Hematopoietic multipotent progenitor cell treated with erythropoietin and hydrocortisone succinate and interleukin-3 and kit ligand, for 8 days (in vitro differentiated cells): ENCODE measurements at places on chromosomes 12 and 14.

DNA sequence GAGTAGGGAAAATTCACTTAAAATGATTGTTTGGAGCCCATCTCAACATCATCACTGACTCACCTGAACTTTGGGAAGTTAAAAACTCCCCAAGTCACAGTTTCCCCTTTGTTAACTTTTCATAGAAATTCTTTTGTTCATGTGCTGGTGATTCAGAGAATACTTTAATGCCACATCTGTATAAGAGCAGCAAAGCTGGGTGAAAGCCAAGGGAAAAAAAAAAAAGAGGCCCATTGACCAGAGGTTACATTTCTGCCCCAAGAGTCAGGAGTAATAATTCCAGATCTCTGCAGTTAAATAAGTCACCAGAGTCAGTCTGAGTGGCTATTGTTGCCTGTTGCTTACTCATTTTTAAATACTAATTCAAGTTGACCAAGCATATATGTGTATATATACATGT is 136.4 kb upstream of the LGR5 start:
- no peak for DNase-seq

GRCh38 chr12:70069221-70070105 is 173.8 kb upstream of the CNOT2 start:
- no peak for DNase-seq

- no peak for DNase-seq
Observed at GRCh38 chr14:50961605-50962221, 17.4 kb upstream of the PYGL start.

- DNase-seq: no peak
Observed at GRCh38 chr14:75432411-75432810, 4.6 kb downstream of the JDP2 start.

DNA sequence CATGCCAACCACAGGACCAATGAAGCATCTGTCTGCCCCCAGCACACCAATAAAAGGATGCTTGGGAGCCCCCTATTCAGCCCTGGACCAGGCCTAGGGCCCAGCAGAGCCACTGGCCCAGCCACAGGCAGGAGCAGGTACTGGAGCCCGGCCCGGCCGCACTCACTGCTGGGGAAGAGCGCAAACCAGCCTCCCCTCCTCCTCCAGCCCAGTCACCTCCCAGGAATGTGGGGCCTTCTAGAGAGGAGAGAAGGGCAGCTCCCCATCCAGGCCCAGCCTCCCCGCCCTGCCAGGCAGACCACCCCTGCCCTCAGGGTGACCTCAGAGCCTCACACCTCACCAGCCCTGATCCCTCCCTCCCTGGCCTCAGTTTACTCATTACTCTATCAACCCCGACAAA is 56.2 kb downstream of the CCNK start:
- no peak for DNase-seq

DNA sequence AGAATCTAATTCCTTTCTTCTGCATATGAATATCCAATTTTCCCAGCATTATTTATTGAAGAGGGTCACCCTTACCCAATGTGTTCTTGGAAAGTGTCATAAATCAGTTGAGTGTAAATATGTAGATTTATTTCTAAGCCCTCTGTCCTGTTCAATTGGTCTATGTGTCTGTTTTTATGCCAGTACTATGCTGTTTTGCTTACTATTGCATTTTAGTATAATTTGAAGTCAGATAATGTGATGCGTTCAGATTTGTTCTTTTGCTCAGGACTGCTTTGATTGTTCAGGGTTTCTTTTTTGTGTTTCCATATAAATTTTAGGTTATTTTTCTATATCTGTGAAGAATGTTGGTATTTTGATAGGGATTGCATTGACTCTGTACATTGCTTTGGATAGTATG is 420.4 kb upstream of the MIS18BP1 start:
- no peak for DNase-seq

DNA sequence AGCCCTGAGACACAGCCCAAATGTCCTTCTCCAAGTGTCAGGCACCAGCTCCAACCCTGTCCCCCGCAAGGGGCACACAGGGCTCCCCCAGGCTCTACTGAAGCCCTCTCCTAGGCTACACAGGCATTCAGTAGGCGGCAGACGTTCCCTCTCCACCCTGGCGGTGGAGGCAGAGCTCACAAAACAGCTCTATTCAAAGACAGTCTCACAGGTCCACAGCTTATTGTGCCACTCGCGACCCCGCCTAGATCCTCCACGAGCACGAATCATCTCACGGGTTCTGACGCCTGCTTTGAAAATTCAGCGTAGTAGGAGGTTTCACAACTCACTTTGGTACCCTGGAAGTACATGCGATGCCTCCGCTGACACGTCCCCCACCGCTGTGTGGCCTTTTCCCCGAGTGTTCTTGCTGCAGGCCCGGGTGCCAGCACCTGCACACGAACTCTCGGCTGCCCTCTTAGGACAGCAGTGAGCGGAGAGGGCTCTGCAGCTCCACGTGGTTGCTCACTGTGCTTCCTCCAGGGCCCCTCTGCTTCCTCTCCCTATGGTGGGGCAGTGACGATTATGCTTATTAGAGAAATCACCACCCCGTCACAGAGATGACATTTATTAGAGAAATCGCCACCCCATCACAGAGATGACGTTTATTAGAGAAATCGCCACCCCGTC is 78.5 kb downstream of the ADGRD1 start:
- no peak for DNase-seq

GRCh38 chr14:92568621-92569479 is 55.3 kb downstream of the RIN3 start:
- peak; percentile 94 for DNase-seq

DNA sequence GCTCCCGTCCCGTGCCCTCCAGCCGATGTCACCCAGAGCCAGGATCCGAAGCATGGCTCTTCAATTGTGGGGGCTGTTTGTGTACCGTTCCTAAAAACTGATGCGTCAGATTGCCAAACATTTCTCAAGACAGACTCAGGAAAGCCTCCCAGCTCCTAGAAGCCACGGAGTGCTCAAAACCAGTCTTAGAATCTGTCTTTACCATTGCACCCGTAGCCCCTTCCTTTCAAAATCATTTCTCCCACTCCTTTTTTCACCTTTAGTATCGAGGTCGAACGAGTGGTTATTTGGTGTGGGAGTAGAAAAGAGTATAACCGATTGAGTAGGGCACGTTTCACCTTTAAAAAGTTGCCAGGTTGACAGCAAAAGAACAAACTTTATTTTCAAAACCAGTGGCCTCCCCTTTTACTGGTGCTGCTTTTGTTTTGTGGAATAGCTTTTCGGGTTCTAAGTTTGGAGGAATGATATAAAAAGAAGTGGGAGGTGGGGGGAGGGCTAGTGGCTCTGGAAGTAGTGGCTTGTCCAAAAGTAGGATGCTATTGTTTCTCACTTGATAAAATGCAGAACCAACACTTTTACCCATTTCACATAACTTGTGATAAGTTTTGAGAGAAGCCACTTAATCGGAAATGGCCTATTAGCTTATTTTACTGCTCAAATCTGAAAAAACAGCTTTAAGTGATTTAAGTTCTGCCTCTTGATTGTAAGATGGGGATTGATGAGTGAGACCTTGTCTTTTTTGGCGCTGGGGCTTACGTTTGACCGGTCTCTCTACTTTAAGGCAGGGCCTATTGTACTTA is 803 bp downstream of the STK38L start:
- DNase-seq: no peak

DNA sequence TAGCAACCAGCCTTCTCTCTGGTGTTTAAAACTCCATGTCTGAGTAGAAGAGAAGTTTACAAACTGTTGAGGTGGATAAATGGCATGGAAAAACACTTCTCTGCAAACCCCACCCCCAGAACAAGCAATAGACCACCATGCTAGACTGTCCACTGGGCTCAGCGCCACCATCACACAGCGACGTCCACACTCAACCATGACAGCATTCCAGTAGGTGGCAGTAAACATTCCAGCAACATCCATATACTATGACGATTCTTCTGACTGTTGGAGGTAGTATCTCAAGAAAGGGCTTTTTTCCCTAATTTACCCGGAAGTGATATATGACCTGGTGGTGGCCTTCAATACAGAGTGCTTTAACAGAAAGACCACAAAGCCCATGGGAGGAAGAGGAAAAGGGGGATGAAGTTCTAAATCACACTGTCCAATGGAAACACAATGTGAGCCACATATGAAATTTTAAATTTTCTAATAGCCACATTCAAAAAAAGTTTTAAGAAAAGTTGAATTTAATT is 152.2 kb downstream of the SLC15A4 start:
- DNase-seq: no peak

- no peak for DNase-seq
Observed at GRCh38 chr12:76177821-76178220, 93.3 kb upstream of the NAP1L1 start.
